ENCODE measurements at places on chromosomes 11 and 22.

DNA sequence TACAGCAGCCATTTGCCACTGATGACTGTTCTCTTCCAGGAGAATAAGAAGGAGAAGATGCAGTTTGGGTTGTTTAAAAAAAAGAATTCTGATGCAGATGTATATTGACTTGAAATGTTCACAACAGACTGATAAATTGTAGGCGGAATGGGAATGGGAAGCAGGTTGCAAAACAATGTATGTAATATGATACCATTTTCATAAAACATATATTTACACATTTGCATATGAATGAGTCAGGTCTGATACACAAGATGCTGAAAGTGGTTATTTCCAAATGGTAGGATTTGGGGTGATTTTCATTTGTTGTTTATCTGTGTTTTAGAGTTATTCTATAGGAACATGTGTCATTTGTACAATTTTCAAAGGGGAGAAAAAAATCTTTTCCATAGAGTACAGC, 9.0 kb upstream of the RCN1 start:
- DNase-seq, result no peak

DNA sequence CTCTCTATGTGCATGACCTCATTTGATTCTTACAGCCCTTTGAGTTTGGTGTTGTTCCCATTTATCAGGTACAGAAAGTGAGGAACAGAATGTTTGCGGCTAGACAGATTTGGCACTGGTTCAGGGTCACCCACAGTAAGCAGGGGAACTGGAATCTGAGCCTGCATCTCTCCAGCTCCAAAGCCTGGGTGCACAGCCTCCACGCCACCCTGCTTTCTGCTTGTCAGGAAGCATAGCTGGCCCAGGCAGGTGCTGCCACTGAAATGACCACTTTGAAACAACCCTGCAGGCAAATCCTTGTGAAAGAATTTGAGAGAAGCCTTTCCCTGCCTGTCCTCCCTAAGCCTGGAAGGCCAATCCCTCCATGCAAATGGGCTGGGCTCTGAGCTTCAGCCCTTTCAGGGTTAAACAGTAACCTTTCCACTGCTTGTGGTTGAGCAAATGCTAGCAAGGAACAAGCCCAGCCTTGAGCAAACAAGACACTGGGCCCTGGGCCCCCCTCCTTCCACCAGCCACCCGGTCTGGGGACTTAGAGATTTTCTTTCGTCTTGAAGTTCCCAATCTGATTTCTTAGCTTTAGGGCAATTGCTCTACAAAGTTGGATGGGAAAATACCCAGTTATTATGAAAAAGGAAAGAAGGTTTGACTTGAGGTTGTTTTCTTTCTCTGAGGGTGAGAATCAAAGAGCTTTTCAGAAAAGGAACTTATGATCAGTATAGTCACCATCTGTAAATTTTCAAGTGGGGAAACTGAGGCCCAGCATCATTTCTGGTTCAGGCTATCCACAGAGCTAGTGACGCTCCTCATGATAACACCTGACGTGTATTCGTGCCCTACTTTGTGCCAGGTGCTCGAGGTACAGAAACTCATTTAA, 19.4 kb downstream of the EHF start:
- DNase-seq, result no peak

GRCh38 chr11:68254421-68254820, 17.4 kb downstream of the C11orf24 start:
- no peak for DNase-seq

GRCh38 chr11:73852049-73852448, 24.6 kb downstream of the COA4 start:
- DNase-seq, result no peak

GRCh38 chr11:108496643-108497256, 1.4 kb downstream of the POGLUT3 start:
- DNase-seq, result no peak

DNA sequence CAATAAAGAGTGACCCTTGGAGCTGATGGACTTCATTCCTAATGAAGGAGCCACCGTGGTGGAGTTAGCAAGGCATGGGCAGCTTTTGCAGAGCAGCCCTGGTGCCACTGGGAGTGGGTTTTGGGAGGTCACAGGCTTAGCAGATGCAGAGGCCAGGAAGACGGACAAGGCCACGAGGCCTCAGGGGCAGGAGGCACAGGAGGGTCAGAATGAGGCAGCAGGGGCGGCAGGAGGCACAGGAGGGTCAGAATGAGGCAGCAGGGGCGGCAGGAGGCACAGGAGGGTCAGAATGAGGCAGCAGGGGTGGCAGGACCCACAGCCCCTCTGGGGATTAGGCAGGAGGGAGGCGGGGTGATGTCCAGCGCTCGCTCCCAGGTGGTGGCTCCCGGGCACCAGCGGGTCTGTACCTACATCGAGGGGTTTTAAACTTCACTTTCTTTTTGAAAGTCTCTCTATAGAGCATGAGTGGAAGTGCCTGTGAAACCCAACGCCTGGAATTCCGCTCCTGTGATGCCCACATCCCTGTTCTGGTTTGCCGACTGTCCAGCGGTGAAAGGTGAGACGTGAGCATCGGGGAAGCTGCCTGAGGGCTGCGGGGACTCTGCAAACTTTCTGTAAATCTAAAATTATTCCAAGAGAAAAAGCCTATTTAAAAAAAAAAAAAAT, 521.6 kb downstream of the BRD1 start:
- no peak for DNase-seq

All from NCI-H1417 treated with DMSO at 0.1 percent for 48 hours (cell line).